PC-3 (cell line): ENCODE measurements at places on chromosomes 1 and 21. TPM values are rescaled to one million over a fixed set of nuclear protein-coding genes. Genes with fewer than 3 reads are reported as not detected.

Gene AMPD1
- total RNA-seq: not detected in 2 replicates

Gene CAPN8
- total RNA-seq: 5.9 and 11.1 TPM in 2 replicates

Gene NUAK2
- total RNA-seq: 3.8 and 4.8 TPM in 2 replicates

Gene AKR1A1
- total RNA-seq: 86.1 and 94.9 TPM in 2 replicates

Gene FCGR3B
- total RNA-seq: not detected in 2 replicates

Gene RAB7B
- total RNA-seq: not detected in 2 replicates

Gene KCNN3
- total RNA-seq: 0.12 and 0.26 TPM in 2 replicates

Gene IPO9
- total RNA-seq: 21.6 and 23.6 TPM in 2 replicates

Gene NTNG1
- 6.7 and 6.8 TPM in 2 replicates for total RNA-seq

Gene DMBX1
- 1.7 and 2.4 TPM in 2 replicates for total RNA-seq

Gene OPTC
- not detected in 2 replicates for total RNA-seq

Gene ABCG1
- 0.66 and 2.0 TPM in 2 replicates for total RNA-seq

Gene C1orf141
- not detected in 2 replicates for total RNA-seq

Gene SYT14
- 3.5 and 5.2 TPM in 2 replicates for total RNA-seq

Gene MYBPH
- total RNA-seq: not detected in 2 replicates

Gene SCYL3
- 3.1 and 3.6 TPM in 2 replicates for total RNA-seq

Gene UBE2U
- not detected in 2 replicates for total RNA-seq

Gene ERI3
- 138 and 165 TPM in 2 replicates for total RNA-seq

Gene NBPF20
- total RNA-seq: 4.5 and 5.2 TPM in 2 replicates

Gene ASTN1
- not detected in 2 replicates for total RNA-seq

Gene ELAVL4
- total RNA-seq: not detected in 2 replicates

Gene IGSF9
- total RNA-seq: 15.6 and 19.9 TPM in 2 replicates

Gene HRNR
- not detected in 2 replicates for total RNA-seq

Gene OR2T11
- not detected in 2 replicates for total RNA-seq

Gene NEGR1
- total RNA-seq: 1.7 and 3.4 TPM in 2 replicates

Gene SPATA17
- 3.3 and 3.8 TPM in 2 replicates for total RNA-seq

Gene AADACL3
- total RNA-seq: not detected in 2 replicates

Gene L1TD1
- not detected in 2 replicates for total RNA-seq

Gene F13B
- total RNA-seq: not detected in 2 replicates

Gene JTB
- 377 and 388 TPM in 2 replicates for total RNA-seq

Gene GNG5
- 39.9 and 49.9 TPM in 2 replicates for total RNA-seq

Gene OR6K3
- total RNA-seq: not detected in 2 replicates

Gene COL9A2
- 4.4 and 7.0 TPM in 2 replicates for total RNA-seq
